Activated naive CD4-positive, alpha-beta T cell (primary cell): ENCODE measurements at places on chromosomes 7 and 10.

DNA sequence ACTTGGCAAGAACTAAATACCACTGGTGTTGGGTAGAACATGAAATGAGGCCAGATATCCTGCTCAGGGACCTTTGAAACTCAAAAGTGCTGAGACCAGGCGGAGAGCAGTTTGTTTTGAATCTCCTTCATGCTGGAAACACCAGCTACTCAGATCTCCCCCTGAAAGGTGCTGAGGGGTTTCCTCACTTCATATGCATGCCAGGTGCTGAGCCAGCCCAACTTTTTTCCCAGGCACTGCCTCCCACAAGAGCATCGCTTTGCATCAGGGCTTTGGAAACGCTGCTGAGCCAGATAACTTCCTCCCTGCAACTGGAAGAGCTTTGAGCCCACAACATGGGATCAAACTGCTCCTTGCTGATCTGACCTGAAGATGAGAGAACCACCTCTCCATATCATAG is 13.7 kb downstream of the NPTX2 start:
- no peak for DNase-seq

DNA sequence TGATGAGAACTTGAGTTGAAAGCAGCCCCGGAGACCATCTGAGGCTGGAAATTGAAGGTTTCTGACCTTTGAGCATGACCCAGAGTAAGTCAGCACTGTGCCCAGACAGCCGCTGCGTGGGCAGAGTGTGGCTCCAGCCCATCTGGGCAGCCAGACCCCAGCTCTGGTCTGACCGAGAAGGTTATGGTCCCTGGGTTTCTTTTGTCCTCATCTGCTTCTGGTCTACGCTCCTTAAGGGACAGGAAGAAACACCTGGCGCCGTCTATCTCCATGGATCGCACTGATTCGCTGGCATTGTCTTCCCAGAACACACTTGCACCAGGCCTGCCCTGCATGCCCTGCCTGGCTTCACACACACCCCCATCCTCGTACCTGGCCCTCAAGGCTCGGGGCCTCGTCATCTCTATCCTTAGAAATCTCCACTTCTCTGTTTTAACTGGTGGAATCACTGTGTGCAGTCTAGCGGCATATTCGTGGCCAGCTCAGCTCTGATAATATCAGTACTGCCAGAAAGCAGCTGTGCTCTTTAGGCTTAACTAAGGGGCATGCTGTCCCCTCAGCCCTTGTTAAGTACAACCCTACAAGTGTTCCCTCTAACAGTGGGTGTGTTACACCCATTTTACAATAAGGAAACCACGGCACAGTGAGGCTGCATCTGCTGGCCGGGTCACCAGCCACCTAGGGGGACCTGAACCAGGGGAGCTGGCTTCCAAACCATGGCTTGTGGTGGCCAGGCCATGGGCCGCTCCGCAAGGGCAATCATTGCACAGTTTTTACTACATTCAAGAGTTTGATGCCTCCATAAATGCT is 127.7 kb downstream of the ADCY1 start:
- DNase-seq, result no peak

- DNase-seq, result no peak
Measured at GRCh38 chr10:102227050-102227449, 951 bp downstream of the ELOVL3 start.

DNA sequence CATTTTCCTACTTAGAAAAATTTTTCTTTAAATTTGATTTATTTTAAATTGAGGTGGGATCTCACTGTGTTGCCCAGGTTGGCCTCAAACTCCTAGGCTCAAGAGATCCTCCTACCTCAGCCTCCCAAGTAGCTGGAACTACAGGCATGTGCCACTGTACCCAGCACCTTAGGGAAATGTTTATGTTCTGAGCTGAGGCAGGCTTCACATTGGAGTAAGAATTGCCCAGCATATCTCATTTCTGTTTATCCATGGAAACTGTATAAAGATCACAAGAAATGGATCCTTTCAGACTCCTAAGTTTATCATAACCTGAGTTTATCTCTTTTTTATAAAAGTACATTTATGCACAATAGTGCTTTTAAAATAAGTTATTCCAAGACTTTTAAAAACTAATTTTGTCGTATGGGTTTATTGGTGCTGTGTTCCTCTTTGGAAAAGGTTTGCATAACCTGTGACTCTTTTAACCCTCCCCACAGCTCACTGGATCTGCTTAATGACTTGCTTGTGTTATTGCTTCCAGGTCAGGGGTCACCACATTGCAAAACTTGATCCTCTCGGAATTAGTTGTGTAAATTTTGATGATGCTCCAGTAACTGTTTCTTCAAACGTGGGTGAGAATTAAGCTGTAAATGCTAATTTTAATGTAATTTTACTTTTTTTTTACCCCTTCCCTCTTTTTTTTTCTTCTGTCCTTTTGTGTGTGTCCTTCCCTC is 40.7 kb downstream of the OGDH start:
- no peak for DNase-seq

- no peak for DNase-seq
Measured at GRCh38 chr10:19421674-19422073, 373.1 kb downstream of the MALRD1 start.

- DNase-seq, result no peak
Measured at GRCh38 chr7:151968357-151968756, 12.1 kb downstream of the GALNTL5 start.

GRCh38 chr10:3814838-3815220 is 29.8 kb upstream of the KLF6 start:
- no peak for DNase-seq

DNA sequence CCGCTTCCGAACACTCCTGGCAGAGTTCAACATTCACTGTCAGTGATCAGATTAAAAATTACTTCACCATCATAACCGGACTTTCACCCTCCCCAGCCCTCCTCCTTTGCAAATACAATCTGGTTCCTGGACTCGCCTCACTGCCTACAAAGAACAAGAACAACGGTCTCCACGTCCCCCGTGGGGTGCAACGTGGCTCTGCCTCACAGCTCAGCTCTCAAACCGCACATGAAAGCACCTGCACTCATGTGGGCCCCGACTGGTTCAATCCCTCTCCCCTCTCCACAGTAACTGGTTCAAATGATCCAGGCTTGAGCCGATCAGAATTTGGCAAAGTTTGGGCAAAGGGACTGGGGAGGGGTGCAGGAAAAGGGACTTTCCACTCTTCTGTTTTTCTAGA is 21.0 kb downstream of the ASB13 start:
- DNase-seq, result no peak

DNA sequence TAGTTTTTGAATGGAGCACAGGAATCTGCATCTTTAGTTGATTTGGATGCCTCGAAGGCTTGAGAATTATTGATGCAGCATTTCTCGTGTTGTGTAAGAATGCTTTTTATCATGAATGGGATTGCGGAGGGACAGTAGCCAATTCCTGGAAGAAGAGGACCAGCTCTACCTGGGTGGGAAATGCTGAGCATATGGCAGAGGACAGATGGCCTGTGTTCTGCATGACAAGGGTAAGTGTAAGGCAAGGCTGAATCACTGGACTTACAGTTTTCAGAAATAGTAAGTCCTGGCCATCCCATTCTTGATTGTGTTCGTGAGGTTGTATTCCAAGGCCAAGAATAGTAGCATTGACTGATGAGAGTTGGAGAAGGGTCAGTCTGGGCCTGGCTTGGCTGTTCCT is 15.9 kb downstream of the RP9 start:
- no peak for DNase-seq
